Smooth muscle cell of the brain vasculature (primary cell): ENCODE measurements at places on chromosomes 2 and 18.

- no peak for DNase-seq
Observed at GRCh38 chr2:241456546-241456945, 51.8 kb downstream of the STK25 start.

DNA sequence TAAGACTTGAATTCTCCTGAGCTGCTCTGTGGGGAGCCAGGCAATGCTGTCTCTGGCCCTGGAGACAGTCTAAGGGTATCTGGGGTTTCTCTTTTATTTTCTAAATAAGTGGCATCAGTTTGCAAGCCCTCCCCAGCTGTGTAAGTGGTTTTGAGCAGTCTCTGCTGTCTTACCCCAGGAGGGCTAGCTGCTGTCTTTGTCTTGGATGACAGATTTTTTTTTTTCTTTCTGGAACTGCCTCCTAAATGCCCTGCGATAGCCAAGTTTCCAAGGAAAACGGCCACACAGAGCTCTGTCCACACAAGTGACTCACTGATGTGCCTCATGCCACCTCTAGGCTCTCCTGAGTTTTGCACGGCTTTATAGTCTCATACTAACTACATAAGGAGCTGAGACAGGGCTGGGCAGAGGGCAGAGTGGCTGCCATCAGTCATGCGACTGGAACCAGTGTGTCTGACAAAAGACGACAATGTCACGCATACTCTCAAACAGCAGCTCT lies 37.2 kb upstream of the THOC1 start:
- no peak for DNase-seq

GRCh38 chr18:24043403-24043802 lies 28.8 kb downstream of the TTC39C start:
- no peak for DNase-seq

DNA sequence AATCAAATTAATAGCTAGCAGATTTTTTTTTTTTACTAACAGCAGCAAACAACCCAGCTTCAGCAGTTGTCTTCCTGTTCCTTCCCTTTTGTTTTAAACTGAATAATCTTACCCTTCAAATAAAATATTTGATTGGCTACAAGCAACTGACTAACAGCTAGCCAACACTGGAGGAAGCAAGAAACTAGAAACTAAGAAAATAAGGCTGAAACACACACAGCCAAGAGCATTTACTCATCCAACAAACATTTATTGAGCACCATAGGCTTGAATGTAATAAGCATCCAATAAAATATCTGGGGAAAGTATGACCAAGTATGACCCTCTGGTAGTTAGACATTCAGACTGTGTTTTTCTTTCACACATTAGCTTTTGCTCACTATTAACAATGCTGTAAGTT lies 189.2 kb downstream of the CD226 start:
- DNase-seq, result no peak

- DNase-seq, result no peak
Observed at GRCh38 chr2:167293943-167294775, 405.9 kb downstream of the XIRP2 start.

GRCh38 chr2:230925443-230925878 lies 419 bp upstream of the GPR55 start:
- DNase-seq, result no peak

DNA sequence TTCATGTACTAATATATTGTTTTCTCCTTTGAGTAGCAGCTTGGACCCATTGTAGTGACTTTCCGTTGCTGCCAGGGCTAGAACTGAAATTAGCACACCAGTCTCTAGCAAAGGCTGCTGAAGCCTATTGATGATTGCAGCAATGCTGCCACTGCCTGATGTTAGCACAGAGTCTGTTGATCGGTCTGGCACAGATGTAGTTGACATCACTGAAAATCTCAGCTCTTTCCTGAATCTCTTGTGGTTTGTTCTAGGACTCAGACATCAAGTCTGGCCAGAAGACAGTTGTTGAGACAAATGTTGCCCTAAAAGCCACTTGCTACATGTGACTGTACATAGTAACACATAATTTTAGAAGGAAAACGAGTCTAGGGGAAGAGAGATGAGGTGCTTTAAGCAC lies 47.2 kb downstream of the VAPA start:
- DNase-seq, result no peak

DNA sequence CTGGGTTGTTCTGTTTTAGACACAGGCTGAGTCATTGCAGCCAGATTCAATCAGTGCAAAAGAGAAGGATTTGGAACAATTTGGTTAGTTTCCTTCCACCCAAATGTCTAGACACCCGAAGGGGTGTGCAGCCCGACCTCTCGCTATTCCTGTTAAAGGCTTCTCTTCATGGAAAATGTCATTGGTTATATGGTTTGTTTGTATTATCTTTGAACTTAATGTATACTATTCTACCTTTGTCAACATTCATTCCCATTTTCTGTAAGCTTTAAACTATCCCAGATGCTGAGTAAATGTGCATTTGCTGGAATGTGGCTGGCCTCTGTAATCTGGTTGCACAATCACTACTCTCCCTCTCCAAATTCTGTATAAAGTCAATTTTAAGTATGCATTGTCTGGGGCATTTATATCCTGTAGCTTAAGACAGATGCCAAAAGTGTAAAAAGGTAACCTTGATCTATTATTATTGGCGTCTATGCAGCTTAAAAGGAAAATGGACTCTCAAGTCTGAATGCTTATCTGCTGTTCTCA lies 80.4 kb upstream of the RND3 start:
- DNase-seq, result no peak

DNA sequence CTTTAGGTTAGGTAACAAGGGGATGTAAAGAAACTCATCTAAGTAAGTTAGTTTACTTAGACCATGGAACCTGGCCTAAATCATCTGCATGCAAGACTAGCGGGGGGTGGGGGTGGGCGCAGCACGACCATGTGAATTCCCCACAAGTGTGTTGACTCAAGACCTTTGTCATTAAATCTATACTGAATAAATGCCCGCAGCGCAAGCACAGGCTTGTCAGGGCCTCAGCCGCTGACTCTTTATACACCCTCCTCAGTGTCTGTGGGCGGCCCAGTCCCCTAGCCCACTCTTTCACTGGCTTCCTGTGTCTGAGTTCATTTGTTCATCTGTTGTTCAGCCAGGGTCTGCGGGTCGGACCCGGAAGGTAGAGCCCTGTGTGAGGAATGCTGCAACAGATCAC lies 17.8 kb downstream of the MAP3K2 start:
- DNase-seq, result no peak
